ENCODE measurements at places on chromosomes 11 and 22.
A peak's percentile ranks its signal among the peaks of the same experiment; 100 is the strongest.

GRCh38 chr11:123185326-123185725, 9.7 kb downstream of the CLMP start:
- DNase-seq = peak; percentile 22

DNA sequence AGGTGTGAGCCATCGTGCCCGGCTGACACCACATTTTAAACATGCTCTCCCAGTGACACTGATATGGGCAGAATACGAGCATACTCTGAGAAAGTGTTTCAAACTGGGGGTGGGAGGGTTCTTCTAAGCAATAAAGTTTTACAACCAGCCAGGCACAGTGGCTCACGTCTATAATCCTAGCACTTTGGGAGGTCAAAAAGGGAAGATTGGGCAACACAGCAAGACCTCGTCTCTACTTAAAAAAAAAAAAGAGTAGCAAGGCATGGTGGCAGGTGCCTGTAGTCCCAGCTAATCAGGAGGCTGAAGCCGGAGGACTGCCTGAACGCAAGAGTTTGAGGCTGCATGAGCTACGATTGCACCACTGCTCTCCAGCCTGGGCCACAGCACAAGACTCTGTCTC, 2.2 kb downstream of the GANAB start:
- DNase-seq = no peak

GRCh38 chr11:6298605-6299004, 21.7 kb downstream of the CAVIN3 start:
- DNase-seq = peak; percentile 45

DNA sequence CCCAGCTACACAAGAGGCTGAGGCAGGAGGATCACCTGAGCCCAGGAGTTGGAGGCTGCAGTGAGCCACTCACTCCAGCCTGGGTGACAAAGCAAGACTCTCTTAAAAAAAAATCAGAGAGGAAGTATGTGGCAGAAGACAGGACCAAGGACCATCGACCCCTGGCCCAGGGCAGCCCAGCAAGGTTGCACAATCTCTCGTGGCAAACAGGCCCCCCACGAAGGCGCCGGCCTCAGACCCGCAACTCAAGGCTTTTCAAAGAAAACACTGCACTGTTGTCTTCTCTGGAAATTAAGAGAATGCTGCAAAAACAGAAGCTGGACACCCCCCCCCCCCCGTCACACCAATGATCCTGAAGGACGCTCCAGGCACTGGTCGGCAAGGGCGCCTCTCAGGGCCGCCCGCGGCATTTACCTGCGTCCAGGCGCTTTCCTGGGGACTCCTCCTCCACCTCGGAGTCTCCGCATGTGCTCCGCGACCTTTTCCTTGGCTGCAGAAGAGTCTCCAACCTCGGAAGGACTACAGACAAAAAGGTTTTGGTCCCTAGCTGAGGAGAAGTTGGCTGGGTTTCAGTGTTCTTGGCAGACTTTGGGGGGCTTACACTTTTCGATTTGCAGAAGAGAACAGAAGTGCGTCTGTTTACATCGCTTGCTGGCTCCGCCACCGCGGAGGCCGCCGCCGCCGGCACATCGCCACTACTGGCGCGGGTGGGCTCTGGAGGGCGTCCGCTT, 40.5 kb downstream of the BRD1 start:
- DNase-seq = no peak

GRCh38 chr11:107741044-107741823, 29.4 kb upstream of the SLN start:
- DNase-seq = peak; percentile 53

GRCh38 chr22:21797444-21798221, 62.0 kb upstream of the YPEL1 start:
- peak; percentile 54 for DNase-seq

DNA sequence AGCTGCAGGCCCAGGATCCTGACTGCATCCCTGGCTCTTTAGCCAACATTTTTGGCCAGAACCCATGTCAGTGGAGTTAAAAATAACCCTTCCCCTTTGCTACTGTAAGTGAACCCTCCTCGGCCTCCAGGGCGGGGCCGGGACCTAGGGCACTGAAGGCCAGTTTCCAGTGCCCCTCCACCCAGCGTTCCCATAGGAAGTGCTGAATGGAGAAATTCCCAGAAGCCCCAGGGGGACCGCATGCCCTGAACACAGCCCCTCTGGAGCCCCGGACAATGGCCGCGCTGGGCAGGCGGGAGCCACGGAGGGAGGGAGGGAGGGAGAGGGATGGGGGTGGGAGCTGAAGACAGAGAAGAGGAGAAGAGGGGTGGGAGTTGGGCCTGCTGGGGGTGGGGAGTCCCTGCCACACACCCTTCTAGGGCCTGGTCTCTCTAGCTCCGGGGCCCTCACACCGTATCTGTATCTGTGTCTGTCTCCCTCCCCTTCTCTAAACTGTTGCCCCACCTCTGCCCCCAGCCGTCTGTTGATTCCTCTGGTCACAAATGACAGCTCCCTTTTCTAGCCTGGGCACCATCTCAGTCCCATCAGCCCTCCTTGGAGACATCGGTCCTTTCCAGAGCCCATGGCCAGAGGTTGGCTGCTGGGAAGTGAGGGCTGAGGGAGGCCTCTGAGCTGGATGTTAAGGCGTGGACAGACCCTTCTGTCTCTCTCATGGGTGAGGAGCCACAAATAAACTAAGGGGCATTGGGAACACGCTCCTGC, 10.9 kb downstream of the PDGFB start:
- peak; percentile 49 for DNase-seq

DNA sequence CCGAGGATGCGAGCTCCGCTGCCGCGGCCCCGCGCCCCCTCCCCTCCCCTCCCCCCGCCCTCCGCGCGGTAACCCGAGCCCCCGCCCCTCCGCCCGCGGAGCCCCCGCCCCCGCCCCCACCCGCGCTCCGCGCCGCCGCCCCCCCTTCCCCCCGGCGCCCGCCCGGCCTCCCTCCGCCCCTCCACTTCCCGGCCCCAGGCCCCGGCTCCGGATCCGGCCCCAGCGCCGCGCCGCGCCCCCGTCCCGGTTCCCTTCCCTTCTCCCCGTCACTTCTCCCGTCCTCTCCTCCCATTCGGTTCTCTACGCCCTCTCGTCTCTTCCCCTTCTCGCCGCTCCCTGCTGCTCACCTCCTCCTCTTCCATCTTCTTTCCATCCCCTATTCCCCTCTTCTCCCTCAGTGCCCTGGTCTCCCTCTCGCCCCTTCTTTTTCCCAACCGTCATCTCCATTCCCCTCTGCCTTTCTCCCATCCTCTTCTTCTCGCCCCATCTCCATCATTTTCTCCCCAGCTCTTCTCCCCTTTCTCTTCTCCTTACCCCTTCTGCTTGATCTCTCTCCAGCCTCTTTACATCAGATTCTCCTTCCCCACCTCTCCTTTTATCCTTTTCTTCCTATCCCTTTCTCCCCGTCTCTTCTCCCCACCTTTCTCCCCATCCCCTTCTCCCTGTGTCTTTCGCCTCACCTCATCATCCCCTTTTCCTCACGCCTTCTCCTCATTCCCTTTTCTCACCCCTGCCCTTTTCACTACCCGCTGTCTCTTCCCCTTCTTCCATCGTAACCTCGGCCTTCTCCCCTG, at the start of gene DCHS1:
Gene DCHS1, minus strand, starts transcription at position 20 of the 794 bp plus-strand sequence. CDS start 14,196 bp downstream, outside the sequence.
- peak; percentile 66 for DNase-seq

GRCh38 chr11:8075119-8075726, 5.8 kb upstream of the TUB start:
- no peak for DNase-seq

DNA sequence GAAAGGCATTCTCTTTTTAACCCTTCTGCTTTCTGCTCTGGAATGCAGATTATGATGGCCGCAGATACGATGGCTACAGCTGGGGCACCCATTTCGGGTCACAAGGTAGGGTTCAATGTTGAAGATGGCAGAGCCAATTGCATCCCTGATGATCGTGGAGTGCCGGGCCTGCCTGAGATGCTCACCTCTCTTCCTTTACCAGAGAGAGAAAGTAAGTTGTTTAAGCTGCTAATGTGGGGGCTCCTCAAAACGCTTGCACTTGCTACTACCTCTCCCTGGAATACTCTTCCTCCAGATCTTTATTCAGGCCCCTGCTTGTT, 50.8 kb upstream of the PRDM11 start:
- no peak for DNase-seq

DNA sequence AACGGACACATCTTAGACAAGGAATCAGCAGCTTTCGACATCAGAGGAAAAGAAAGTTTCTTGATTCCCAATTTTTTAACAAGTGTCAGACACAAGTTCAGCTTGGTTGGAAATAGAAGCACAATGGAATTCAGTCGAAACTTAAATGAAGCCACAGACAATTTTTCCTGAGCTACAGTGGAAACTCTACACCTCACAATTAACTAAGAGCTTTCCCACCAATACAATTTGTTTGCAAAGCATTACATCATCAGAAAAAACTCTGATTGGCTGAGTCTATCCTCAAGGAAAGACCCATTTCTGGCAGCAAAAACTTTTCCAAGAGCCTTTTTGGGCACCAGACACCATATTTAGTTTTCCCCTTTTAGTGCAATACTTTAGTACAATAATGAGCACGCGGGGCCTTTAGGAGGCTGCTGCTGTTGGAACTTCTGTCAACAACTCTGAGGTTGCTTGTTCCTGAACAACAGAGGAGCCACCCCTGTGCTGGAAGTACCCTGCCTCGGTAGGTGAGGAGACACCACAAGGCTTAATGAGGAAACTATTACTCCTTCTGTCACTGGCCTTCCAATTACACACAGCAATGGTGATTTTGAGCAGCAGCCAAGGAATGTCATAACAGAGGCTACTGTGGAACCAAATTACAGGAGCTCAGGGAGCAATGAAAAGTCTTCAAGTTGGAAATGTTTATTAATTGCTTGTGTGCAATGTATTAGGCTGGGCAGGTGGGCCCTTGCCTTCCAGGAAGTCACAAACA, 61.9 kb upstream of the BARX2 start:
- peak; percentile 68 for DNase-seq

DNA sequence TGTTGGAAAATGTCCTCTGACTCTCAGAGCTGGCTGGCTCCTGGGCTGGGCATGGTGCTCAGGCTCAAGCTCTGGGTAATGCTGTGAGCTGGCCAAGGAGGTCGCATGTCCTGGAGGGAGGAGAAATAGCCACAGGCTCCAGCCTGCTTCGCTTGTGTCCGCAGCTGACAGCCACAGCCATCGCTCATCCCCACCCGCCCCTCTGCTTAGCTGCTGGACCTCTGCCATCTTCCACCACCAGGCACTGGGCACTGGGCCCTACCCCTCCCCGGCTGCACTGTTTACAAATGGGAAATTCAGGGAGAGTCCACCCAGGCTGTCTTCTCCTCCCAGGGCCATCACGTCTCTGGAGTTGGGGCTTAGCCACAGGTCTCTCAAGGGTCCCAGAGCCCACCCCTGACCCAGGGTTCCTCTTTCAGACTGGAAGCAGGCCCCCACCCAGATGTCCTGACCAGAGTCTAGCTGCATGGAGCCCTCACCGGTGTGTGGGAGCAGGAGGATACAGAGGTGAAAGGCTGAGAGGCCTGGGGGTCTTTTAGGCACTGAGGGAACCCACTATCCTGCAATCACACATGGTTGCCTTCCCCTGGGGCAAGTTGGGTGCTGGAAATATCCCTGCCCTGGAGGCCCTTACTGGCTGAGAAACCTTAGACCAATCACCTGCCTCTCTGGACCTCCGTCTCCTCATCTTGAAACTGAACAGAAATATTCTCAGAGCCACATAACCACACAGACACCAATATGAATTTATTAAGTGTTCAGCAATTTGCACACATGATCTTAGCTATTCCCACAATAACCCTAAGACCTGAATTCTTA, 62.7 kb downstream of the CD82 start:
- DNase-seq = peak; percentile 15

- DNase-seq = no peak
Measured at GRCh38 chr11:86515297-86516094, 140.8 kb downstream of the CCDC81 start.

DNA sequence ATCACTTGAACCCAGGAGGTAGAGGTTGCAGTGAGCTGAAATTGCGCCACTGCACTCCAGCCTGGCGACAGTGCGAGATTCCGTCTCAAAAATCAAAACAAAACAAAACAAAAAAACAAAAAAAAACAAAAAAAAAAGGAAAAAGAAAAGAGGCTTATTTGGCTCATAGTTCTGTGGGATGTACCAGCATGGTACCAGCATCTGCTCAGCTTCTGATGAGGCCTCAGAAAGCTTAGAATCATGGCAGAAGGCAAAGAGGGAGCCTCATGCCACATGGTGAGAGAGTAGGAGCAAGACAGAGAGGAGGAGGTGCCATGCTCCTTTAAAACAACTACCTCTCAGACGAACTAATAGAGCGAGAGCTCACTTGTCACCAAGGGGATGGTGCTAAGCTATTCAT, 10.6 kb upstream of the PTS start:
- no peak for DNase-seq

- DNase-seq = no peak
Measured at GRCh38 chr11:116814502-116814901, 8.6 kb downstream of the APOA4 start.

DNA sequence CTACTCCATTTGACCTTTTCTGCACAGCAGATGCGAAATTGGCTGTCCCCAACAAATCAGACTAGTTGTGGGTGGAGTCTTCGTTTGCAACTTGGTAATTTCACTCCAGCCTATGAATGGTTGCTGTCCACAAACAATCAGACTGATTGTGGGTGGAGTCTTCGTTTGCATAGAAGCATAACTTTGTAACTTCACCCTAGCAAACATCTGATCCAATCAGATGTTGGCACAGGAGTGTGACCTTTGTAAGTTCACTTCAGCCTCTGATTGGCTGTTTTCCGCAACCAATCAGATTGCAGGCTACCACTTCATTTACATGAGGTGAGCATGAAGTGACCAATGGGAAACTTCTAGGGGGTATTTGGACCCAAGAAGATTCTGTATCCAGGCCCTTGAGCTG, 16.3 kb upstream of the CABP2 start:
- DNase-seq = no peak

All from cardiac muscle cell (in vitro differentiated cells and primary cell).